Stimulated activated CD8-positive, alpha-beta memory T cell treated with anti-CD3 and anti-CD28 coated beads, Interleukin-7, amount 100 ng/mL, for 1 hour (primary cell): ENCODE measurements at places on chromosomes 2 and 18.

GRCh38 chr18:52341608-52342381 lies 1.8 kb downstream of the DCC start:
- no peak for DNase-seq

GRCh38 chr2:158297606-158298005 lies 158.9 kb downstream of the CCDC148 start:
- DNase-seq = no peak

DNA sequence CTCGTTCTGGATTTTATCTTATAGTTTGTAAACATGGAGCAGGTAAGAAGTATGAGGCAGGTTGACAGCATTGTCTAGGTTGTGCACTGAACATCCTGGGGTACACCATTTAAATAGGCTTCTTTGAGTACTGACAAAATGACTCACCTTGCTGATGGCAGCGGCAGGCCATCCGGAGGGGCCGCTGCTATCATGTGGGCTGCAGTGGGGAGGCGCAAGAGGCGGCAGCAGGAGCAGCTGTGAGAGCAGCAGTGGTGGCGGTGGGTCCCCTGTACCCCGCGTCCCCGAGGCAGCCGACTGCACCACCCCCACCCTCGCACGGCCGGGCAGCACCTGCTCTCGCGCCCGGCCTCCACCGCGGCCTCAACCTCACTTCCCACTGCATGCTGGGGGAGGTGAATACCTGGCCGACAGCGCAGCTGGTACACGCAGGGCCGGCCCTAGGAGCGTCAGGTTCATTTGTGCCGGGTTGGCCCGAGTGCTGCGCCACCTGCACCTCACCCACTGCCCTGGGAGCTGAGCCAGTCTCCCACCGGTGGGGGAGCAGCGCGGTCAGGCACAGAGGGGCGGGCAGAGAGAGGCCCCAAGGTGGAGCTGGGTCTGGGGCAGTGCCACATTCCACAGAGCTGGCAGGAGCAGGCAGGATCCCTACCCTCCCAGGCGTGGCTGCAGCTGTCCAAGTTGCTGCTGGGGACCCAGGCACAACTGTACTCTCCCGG lies 154.5 kb upstream of the RBMS1 start:
- no peak for DNase-seq

DNA sequence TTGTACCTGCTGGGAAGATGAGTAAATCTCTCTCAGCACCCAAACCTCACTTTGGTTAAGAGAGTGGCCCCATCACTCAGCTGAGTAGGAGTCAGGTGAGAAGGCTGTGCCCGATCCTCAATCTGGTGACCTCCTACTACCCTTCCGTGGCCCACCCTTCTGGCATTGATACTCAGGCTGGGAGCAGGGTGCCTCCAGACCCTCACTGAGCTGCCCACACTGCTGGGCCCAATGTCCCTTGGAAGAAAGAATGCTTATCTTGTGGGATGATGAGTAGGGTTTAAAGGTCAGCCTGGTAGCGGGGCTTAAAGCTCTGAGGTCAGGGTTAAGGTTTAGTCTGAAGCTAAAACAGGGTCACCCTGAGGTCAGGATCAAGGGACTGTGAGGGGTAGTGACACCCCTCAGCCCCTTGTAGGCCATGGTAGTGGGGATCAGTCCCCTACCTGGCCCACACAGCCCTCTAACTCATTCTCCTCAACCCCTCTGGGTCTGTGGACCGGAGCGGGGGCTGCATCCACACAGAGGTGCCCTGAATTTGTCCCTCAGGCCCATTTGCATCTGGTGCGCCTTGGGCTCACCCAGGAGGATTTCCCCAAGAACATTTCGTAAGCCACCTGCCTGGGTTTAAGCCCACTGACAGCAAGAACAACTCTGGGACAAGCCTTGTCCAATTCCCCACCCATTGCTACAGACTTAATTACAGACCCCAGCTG lies 123.8 kb downstream of the CYP26B1 start:
- no peak for DNase-seq
